NCI-H1417 treated with DMSO at 0.1 percent for 48 hours (cell line): ENCODE measurements at places on chromosomes 12 and 14.

DNA sequence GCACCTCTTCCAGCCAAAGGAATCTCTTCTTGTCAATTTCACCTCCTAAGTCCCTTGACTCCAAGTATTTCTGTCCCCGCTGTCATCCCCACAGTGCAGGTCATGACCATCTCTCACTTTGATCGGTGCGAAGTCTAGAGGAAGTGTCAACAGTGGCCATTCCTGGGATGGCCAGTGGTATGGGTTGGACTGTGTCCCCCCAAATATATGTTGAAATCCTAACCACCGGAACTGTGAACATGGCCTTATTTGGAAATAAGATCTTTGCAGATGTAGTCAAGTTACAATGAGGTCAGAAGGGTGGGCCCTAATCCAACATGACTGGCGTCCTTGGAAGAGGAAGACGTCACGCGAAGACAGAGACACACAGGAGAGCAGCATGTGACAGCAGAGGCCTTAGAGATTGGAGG, 155.9 kb upstream of the PRMT8 start:
- no peak for DNase-seq

- DNase-seq, result no peak
These were observed 40.2 kb upstream of the CCT2 start for GRCh38 chr12:69545081-69545480.

- no peak for DNase-seq
These were observed 91.0 kb downstream of the VRK1 start for GRCh38 chr14:96888158-96888557.

DNA sequence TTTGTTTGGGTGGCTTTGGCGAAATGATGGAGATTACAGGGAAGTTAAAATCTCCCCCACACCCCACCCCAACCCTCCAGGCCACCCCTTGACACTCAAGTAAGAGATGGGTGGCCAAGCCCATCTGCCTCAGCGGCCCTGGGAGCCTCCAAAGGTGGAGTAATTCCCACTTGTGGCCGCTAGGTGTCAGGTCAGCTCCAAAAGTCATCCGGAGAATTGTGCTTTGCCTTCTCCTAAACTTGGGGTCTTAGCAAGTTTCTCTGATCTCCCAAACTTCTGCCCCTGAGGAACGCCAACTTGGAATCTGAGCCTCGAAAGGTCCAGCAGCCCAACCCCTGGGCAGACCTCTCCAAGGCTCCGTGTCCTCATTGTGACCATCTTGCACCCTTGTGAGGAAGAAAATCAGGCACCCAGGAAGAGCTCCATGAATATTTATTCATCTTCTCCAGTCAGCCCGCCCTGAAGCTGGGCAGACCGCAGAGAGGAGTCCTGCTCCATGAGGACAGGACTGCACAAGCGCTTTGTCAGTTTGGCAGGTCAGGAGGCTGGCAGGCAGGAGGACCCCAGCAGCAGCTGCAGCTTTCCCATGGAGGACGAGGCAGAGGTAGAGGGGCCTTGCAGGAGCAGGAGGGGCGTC, 46.7 kb downstream of the LRRC74A start:
- no peak for DNase-seq

- DNase-seq, result no peak
These were observed 5.6 kb downstream of the CNIH1 start for GRCh38 chr14:54435500-54435981.

- DNase-seq, result no peak
These were observed 38.1 kb upstream of the TMED10 start for GRCh38 chr14:75214558-75214957.

GRCh38 chr12:65204886-65205525, 35.6 kb downstream of the LEMD3 start:
- no peak for DNase-seq

DNA sequence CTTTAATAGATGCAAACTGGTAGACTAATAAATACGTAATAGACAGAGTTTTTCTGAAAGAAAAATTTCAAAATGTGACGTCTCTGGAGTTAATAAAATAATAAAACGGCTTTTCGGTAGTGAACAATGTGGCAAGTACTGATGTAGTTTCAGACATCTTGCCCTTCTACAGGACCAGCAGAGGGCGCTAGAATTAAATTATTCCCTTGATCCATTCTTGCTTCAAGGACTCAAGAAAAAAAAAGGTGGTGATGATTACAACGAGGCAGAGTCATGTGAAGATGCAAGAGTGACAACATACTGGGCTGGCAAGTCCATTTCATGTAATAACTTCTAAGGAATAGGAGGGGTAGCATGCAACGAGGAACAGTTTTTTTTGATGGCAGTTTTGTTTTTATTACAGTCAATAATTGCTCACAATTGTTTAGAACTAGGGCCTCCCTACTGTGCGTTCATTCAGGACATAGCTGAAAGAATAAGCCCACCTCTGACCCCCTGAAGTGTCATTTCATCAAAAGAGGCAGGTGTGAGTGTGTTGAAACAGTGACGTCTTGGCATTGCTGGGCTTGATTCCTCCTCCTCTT, 101.0 kb upstream of the GZMB start:
- DNase-seq, result peak; percentile 85

GRCh38 chr14:100333827-100334226, 10.7 kb downstream of the SLC25A47 start:
- no peak for DNase-seq

DNA sequence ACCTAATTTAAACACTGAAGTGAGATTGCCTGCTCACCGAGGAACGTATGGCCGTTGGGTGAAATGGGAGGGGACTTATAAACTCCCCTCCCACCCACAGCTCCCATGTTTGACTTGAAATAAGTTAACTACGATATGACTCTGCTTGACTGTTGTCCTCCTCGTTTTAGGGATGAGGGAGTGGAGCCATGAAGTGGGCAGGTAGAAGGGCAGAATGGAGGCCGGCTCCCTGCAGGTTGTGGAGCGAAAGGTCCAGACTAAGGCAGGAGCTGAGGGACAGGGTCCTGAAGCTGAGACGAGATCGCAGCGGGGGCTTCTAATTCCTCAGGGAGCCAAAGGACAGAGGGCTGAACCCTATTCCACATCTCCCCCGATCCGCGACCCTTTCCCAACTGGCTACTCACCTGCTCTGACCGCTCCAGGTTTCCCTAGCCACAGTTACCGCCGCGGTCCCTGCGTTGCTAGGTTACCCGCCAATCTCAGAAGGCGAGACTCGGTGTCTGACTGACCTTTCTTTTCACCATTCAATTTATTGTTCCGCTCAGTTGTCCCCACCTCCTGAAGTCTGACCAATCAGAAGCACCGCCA, 577 bp upstream of the TPCN1 start:
- no peak for DNase-seq

DNA sequence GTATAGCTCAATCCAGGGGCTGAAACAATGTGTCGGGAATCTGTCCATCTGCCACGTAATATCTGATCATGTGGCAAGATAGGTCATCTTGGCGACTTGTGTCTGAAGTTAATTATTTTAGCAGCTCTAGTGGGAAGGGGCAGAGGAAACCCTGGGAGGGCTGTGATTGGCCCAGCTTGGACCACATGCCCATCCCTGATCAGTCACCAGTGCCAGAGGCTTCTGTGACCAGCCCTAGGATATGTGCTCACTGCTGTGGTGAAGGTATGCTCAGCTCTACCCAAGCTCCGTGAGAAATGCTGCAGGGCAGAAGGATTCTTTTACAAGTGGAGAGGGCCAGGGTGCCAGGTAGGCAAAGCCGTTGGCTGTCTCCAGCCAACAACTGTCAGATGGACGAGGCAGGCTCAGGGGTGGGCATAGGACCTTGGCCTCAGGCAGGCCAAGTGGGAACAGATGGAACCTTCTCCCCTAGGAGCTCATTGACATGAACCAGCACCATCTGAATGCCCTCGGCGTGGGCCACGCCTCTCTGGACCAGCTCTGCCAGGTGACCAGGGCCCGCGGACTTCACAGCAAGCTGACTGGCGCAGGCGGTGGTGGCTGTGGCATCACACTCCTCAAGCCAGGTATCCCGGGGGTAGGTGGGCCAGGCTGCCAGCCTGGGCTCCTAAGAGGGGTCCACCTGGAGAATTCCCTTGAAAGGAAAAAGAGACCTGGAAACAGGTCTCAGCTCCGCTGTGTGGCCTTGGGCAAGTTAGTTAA, 21.1 kb downstream of the MVK start:
- DNase-seq, result no peak

DNA sequence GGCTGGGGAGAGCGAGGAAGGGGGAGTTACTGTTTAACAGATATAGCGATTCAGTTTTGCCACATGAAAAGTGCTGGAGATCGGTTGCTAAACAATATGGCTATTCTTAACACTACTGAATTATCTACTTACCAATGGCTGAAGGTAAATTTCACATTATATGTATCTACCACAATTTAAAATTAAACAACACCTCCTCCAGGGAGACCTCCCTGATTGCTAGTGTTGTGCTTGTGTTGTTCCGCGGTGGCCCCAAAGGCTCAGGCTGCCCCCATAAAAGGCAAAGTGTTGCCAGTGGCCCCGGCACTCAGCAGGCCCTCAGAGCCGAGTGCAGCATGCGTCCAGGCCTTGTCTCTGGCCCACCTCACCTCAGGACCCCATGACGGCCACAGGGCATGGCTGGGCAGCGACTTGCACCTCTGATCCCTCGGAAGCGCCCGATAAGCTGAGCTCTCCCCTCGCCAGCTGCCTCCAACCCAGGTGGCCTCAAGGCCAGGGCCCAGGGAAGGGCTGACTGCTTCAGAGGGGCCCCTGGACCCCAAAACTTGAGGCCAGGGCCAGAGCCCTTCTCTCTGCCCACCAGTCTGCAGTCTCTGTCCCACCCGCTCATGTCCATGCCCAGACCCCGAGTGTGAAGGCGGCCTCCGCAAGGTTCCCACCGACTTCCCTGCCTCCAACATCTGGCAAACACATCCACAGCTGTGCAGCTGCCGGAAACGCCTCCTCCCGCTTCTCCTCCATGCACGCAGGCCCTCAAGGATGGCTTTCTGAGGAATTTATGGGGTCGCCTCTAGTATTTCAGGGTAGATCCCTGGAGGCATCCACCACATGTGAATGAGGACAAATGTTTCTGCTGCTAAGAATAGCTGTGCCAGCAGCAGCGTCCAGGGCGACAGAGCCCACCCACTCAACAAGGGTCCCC, 60.0 kb downstream of the NCOR2 start:
- DNase-seq, result no peak

DNA sequence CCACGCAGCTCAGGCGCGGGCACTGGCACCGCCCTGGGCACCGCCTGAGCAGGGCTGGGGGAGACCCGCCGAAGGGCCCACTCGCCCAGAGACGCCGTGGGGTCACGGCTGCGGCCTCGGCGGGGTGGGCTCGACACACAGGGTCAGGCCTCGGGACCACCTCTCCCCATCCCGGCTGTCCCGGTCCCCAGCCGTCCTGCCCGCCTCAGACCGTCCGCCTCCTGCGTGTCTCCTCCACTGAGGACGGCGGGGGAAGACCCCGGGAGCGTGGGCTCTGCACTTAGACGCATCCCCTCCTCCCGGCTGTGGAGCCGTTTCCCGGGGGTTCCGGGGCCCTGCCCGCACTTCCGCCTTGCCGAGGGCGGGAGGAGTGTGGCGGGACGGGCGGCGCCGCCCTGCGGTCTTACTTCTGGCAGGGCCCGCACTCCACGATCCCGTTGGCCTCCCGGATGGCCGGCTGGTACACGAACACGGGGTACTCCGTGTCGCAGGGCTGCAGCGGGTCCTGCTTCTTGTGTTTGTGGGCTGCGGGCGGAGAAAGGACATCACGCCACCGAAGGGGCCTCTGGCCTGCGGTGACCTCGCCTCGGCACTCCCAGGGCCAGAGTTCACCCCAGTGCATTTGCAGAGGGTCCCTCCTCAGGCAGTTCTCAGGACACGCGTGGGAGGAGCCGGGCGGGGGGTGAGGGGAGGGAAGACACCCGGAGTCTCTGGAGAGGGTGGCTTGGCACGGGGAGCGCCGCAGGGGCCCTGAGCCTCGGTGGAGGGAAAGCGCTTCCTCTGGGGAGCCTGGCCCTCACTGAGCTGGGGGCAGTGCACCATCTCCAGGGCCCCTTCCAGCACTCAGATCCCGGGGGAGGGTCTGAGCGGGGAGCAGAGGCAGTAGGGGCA, 23.1 kb upstream of the LRTM2 start:
- no peak for DNase-seq

GRCh38 chr12:114916541-114916940, 232.6 kb upstream of the TBX3 start:
- DNase-seq, result no peak

- no peak for DNase-seq
These were observed 101.3 kb upstream of the E2F7 start for GRCh38 chr12:77166696-77167095.

DNA sequence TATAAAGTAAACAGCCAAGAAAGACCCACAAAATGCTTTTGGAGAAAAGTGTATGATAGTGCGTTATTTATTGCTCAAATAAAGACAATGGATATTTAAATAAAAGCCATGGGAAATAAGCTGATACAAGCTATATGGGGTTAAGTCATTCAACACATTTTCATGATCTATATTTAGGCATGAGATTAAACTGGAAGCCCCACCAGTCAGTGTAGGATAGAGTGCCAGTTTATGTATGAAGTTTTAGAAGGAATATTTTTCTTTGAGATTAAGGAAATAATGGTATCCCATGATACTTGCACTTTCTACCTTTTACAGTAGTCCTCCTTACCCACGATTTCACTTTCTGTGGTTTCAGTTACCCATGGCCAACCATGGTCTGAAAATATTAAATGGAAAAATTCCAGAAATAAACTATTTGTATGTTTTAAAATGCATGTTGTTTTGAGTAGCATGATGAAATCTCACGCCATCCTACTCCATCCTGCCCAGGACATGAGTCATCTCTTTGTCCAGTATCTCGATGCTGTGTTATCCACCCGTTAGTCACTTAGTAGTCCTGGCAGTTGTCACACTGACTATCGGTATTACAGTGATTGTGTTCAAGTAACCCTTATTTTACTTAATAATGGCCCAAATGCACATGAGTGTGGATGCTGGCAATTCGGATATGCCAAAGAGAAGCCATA, 22.3 kb downstream of the SYT1 start:
- DNase-seq, result no peak

DNA sequence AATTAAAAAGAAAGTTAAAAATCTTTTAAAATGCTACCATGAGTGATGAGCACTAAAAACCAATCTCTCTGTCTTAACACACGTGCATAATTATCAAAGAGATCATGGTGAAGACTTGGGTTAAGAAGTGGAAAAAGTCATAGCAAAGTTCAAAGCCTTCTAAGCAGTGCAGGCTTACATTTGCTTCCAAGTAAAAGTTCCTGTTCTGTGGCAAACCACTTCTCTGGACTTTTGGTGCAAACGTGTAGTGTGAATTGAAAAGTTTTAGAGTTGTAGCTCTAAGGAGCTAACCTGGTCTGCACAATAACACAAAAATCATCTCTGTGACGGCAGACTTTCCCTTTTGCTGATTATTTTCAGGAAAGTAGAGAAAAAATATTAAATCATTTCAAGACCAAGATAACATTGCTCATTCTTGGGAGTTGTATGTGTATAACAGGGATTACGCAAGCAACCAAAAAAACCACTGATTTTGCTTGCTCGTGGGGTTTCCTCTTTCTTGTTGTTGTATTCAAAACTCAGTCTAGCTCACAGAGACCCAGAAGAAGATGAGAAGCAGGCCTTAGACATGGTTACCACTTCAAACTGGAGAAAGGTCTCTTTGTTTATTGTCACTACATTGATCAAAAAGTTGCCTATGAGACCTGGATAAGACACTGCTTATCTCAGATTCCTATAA, 2.3 kb upstream of the GLIPR1 start:
- DNase-seq, result no peak

- no peak for DNase-seq
These were observed 34.7 kb upstream of the ADAMTS20 start for GRCh38 chr12:43586646-43587245.
